ENCODE measurements at places on chromosomes 11 and 22.

- DNase-seq: no peak
Observed at GRCh38 chr11:5767056-5767455, 13.0 kb downstream of the OR52N4 start.

- no peak for DNase-seq
Observed at GRCh38 chr11:92528001-92528400, 303.4 kb downstream of the FAT3 start.

DNA sequence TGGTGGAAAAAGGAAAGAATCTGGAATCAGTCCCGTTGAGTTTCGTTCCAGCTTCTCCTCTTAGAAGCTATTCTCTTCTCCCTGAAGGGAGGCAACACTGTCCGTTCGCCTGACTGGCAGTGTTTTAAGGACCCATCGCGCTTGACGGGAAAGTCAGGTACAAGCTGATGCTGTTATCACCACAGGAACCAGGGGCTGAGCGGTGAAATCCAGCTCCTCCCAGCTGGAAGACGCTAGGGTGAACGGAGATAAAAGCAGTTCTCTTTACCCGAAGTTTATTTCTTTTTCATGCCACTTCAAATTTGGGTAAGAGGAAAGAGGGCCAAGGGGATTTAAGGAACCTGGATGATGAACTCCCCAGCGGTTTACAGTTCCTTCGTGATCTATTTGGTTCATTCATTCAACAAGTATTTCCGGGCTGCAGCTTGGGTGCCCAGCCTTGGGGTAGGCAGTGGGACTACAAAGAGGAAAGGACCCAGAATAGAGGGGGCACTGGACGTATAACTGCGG lies 551 bp upstream of the DEUP1 start:
- no peak for DNase-seq

- DNase-seq: no peak
Observed at GRCh38 chr22:42522546-42522945, 3.0 kb upstream of the RRP7A start.

DNA sequence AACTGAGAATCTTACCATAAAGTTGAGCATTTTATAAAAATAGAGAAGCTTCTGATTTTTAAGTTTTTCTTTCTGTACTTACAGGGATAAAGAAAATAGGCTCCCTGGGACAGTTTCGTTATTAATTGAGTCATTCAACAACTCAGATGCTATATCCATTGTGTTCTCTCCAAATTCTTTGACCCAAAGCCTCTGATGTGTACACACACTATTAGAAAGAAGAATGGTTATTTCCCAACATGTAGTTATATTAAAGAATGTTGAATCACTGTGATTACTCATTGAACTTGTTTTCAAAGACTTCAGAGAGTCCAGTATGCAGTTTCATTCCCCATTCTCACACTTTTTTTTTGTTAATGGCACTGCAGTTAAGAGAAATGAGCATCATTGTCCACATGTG lies 734.3 kb upstream of the ARHGAP42 start:
- no peak for DNase-seq

Measured in activated CD4-positive, alpha-beta T cell treated with anti-CD3 and anti-CD28 coated beads for 24 hours (primary cell).